GM06990 (cell line): ENCODE measurements at places on chromosomes 4 and X.
A peak's percentile ranks its signal among the peaks of the same experiment; 100 is the strongest.

DNA sequence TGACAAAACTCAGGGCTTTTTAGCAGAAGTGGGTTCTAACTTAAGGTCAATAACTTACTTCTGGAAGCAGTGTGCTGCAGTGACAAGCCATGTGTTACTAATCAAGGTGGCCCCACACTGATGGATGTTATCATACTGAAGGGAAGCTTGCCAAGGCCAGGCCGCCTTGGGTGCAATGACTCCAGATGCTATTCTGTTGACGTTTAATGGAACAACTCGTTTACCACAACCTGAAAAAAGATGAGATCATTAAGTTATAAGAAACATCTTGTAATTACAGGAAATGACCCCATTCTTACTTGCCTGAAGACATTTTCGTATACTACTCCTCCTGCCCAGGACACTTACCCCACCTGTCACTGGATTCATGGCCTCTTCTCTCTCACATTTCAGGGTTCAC, 38.9 kb upstream of the TMPRSS11D start:
- DNase-seq, result no peak

GRCh38 chr4:184167576-184167975, 50.1 kb downstream of the ENPP6 start:
- peak; percentile 51 for DNase-seq

GRCh38 chr4:79232540-79232939, 93.3 kb downstream of the NAA11 start:
- DNase-seq, result no peak

- no peak for DNase-seq
Observed at GRCh38 chr4:125135652-125136051, 179.1 kb upstream of the FAT4 start.

DNA sequence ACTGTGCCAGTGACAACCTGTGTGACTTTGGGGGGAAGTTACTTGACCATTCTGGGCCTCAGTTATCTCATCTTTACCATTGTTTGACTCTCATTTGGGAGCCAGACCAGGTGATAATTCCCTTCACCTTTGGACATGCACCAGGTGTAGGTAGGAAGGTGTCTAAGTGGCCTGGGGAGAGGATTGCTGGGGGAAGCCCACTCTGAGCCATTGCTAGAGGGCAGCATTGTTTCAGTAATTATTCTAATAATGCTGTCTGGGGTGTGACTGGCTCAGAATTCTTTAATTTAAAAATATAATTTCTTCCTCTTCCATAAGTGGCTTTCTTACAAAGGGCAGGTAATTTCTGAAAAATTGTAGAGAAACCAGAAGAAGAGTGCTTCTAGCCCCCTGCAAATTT, 104.3 kb downstream of the RTL9 start:
- no peak for DNase-seq

DNA sequence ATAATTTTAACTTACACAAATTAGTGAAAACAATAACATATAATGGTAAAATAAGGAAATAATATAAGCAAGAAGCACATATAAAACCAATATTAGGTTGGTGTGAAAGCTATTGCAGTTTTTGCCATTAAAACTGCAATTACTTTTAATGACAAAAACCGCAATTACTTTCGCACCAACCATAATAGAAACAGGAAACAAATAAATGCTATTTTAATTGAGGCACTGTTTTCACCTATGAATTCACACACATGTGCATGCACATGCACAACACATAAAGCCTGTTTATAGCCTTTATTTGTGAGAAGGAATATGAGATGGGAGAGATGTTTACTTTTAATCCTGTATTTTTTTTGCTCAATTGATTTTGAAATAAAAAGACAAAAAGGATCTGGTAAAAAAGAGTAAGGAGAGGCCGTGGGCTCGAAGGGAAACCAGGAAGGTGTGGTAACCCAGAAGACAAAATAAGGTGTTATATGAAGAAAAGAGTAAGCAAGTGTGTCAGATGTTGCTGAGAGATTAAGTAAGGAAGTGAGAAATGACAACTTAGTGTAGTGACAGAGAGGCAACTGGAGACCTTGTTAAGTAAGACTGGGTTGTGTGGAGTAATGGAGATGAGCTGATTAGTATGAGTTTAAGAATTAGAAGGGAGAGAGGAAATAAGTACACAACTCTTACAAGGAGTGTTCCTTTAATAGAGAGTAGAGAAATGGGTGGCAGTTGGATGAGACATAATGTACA, 69.0 kb downstream of the KLHL13 start:
- no peak for DNase-seq

GRCh38 chr4:174663216-174663615, 140.9 kb upstream of the HPGD start:
- no peak for DNase-seq

- DNase-seq, result no peak
Observed at GRCh38 chr4:38691251-38692008, 27.4 kb downstream of the KLF3 start.

- DNase-seq, result no peak
Observed at GRCh38 chrX:77346859-77347258, 100.3 kb upstream of the FGF16 start.
